ENCODE measurements at places on chromosomes 4 and X.

GRCh38 chr4:89586318-89586717 lies 250.6 kb downstream of the SNCA start:
- DNase-seq = no peak

GRCh38 chr4:113101669-113102068 lies 52.2 kb downstream of the ANK2 start:
- no peak for DNase-seq

GRCh38 chr4:147625733-147626132 lies 8.5 kb downstream of the TMEM184C start:
- no peak for DNase-seq

DNA sequence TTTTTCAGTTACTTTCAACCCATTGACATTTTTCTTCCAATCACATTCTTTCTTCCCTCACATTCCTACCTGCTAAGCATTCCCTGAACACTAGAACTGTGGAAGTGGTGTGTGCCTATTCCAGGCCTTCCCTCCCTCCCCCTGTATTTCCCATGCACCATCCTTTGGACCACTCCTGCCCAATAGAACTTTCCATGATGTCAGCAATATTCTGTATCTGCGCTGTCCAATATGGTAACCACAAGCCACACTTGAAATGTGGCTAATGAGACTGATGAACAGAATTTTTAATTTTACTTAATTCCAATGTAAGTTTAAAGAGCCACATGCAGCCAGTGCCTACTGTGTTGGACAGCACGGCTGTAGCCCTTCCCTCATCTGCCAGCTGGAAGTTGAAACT lies 57.5 kb downstream of the DCTD start:
- DNase-seq = no peak

- DNase-seq = no peak
These were observed 3.8 kb downstream of the TET2 start for GRCh38 chr4:105150503-105150902.

- DNase-seq = no peak
These were observed 153.7 kb downstream of the TBCK start for GRCh38 chr4:106162278-106162677.

DNA sequence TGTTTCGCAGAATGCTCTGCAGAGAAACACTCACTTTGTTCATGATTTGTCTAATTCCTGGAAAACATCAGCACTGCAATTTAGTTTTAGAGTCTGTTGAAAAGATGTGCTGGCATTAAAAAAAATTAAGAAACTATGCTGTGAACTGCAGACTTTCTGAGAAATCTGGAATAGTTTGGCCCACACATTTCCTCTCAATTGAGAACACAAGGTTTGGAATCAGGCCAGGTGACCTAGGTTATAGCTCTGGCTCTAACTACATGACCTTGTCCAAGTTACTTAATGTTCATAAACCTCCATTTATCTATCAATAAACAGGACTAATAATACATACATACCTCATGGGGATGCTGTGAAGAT lies 61.4 kb upstream of the ENPEP start:
- DNase-seq = no peak

GRCh38 chr4:150366487-150366999 lies 215.4 kb upstream of the MAB21L2 start:
- DNase-seq = no peak

GRCh38 chr4:188719794-188720193 lies 580.6 kb downstream of the TRIML1 start:
- no peak for DNase-seq

DNA sequence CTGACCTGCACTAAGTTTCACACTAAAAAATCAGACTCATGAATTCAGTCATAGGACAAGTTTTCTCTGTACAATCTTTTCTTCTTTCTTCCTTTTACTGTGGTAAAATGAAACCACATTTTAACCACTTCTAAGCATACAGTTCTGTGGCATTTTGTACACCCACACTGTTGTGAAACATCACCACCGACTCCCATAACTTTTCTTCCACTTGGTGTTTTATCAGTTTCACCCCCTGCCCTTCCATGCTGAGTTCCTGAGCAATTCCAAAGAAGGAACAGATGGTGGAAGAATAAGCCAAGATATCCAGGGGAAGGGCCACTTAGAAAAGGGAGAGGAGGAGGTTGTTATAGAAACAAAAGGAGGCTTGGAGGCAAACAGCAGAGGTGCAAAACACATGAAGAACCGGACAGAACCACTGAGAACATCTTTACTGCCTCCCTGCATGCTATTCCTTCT lies 22.6 kb downstream of the SLC25A4 start:
- DNase-seq = no peak

- DNase-seq = no peak
These were observed 49.5 kb downstream of the METTL14 start for GRCh38 chr4:118734491-118735205.

GRCh38 chrX:134174273-134174660 lies 62.7 kb upstream of the CCDC160 start:
- DNase-seq = no peak

- no peak for DNase-seq
These were observed 129.1 kb downstream of the COL4A6 start for GRCh38 chrX:108309144-108309543.

- no peak for DNase-seq
These were observed 278.6 kb upstream of the DIPK2B start for GRCh38 chrX:45479196-45479834.

DNA sequence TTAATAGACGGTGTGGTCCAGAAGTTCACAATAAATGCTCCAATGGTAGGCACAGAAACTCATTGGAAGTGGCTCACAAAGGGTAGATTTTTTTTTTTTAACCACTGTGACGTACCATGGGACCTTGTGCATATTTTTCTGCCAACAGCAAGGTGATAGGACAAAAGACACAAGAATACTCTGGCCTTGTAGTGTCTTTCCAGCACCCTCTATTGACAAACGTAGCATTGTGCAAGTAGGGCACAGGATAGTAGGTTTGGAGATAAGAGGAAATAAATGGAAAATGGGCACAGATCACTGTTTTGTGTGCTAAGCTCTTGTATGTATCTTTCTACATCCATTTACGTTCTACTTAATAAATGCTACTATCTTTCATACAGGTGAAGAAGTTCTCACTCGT lies 2054.9 kb downstream of the PCDH7 start:
- peak; percentile 19 for DNase-seq

GRCh38 chr4:75525910-75526309 lies 11.6 kb downstream of the THAP6 start:
- no peak for DNase-seq

- DNase-seq = no peak
These were observed 22.5 kb downstream of the RWDD4 start for GRCh38 chr4:183636503-183636902.

GRCh38 chr4:82852751-82853285 lies 38.1 kb downstream of the SEC31A start:
- DNase-seq = no peak

GRCh38 chr4:26905172-26905571 lies 44.5 kb downstream of the STIM2 start:
- DNase-seq = no peak

- no peak for DNase-seq
These were observed 342.9 kb upstream of the ADGRL3 start for GRCh38 chr4:60857130-60857753.

- DNase-seq = no peak
These were observed 211.2 kb downstream of the ANK2 start for GRCh38 chr4:113260688-113261087.

GRCh38 chrX:130413415-130413814 lies 11.6 kb downstream of the RBMX2 start:
- DNase-seq = no peak

DNA sequence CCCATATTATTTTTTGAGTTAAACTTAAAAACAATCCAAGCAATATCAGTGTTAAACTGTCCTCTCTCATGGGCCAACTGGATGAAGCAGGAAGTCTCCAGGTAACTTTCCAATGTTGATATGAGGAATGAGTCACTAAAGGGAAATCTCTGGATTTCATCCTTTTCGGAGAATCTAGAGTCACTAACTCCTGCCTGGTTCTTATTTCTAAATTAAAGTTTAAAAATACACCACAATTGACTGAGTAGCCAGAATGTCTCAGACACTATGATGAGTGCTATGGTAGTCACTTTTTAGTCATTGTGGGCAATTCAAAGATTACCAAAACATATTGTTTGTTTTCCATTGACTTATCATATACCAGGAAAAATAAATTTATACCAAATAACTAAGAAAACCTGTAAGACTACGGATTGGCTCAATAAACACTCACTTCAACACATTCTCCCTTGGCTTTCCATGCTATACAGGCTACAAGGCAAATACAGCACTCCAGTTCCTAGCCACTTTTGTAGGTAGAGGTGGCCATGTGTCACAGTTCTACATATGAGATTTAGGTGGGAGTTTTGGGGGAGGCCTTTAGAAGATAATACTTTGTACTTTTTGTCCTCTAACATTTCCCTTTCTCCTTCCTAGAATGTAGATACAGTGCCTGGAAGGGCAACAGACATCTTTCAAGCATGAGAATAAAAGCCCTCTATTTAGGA lies 8.6 kb downstream of the SLC9B2 start:
- no peak for DNase-seq

GRCh38 chr4:79181190-79181589 lies 144.7 kb downstream of the NAA11 start:
- DNase-seq = no peak

DNA sequence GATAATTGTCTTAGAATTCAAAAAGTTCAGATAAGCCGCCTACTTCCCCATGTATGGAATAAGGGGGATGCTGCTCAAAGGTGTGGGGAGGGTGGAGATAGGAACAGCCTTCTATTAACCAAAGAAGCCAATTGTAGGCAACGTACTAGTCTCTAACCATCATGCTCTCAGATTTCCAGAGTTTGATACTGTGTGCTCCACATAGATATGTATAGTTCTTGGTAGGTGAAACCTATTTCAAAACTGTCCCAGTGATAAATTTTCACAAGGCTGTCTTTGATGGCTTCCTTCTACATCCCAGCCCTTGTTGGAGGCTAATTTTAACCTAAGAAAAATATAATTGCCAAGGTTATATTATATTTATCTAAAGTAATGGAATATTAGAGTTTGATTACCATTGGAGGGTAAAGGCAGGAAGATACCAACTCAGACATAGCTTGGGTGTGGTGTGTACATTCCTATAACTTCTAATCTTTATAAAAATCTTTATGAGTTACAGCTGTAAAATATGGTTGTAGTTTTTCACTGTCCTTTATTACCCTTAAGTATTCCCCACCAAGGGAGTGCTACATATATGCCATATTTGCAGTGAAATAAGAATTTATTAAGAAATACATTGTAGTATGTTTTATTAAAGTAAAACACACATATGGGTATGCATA lies 87.7 kb downstream of the SLC4A4 start:
- DNase-seq = no peak

GRCh38 chrX:70444946-70445656 lies 466 bp downstream of the DLG3 start:
- no peak for DNase-seq

DNA sequence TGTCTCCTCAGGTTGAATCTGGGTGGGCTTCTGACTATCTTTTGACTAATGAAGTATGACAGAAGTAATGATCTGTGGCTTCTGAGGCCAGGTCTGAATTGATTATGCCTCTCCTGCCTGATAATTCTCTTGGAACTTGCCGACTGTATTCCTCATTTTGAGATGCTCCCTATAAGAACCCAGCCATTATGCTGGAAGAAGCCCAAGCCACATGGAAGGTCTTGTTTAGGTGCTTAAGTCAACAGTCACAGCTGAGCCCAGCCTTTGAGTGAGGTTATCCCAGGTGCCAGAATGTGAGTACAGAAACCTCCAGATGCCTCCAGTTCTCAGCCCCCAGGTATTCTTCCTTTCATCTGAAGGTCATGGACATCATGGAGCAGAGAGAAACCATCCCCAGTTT lies 456.6 kb downstream of the IL15 start:
- DNase-seq = no peak

GRCh38 chr4:60992037-60992436 lies 208.1 kb upstream of the ADGRL3 start:
- no peak for DNase-seq

Measured in hippocampal formation (tissue), 2 donors.